Activated CD4-positive, alpha-beta memory T cell treated with anti-CD3 and anti-CD28 coated beads, Interleukin-2, amount 10 ng/mL, durations not matched to agents 7 days and 5 days (primary cell): ENCODE measurements at places on chromosomes 6 and 20.

DNA sequence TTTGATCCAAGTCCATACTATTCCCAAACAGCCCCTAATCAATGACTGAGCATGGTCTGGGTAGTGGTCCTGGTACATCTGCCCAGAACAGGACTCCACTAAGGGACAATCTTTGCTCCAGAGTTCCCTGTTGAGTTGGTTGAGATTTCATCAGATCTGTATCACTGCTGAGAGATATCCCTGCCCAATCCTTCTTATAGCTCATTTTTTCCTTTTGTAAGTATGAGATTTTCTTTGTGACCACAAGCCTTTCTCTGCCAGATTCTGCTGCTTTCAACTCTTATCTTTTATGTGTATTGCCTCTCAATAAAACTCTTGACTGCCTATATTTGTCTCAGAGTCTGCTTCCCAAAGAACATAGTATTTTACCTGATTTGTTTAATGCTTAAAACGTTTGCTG, 46.2 kb upstream of the LAMA2 start:
- no peak for DNase-seq

DNA sequence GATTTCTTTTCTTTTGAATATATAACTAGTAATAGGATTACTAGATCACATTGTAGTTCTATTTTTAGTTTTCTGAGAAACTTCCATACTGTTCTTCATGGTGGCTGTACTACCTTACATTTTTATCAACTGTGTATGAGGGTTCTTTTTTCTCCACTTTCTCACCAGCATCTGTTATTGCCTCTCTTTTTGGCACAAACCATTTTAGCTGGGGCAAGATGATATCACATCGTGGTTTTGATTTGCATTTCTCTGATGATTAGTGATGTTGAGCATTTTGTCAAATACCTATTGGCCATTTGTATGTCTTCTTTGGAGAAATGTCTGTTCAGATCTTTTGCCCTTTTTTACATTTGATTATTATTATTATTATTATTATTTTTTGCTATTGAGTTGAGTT, 86.1 kb upstream of the TCF21 start:
- DNase-seq: no peak

DNA sequence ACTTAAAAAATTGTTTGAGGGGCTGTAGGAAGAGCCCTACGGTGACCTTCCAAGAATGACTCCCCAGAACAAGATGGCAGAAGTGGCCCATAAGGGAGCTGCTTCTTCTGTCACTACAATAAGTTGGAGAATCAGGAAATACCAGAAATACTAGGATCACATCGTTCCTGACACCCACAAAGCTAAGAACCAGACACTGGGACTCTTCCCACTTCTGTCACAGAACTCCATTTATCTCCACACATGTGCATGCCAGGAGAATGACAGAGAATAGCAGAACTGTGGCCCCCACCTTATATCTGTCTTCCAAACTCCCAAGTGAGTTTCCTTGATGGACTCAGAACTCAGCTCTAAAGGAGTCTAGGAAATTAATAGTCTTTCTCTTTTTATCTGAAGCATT, 54.6 kb upstream of the UBR2 start:
- no peak for DNase-seq

DNA sequence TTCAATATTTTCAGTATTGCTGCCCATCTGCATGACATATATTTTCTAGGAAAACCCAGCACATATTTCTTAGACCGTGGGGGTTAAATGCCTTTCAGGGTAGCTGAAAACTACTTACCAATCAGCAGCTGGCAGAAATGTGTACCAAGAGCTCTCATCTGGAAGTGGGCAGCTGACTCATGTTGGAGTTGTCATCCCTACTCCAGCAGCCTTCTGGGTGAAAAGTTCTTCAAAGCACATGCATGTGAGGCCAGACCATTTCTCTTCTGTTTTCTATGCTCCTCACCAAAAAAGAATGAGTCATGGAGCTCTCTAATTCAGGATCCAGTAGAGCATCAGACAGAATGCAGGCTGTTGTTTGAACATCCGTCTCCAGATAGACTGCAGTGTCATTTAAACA, 135.5 kb downstream of the PAX1 start:
- DNase-seq: no peak

GRCh38 chr20:23282546-23282945, 68.0 kb upstream of the NXT1 start:
- no peak for DNase-seq

DNA sequence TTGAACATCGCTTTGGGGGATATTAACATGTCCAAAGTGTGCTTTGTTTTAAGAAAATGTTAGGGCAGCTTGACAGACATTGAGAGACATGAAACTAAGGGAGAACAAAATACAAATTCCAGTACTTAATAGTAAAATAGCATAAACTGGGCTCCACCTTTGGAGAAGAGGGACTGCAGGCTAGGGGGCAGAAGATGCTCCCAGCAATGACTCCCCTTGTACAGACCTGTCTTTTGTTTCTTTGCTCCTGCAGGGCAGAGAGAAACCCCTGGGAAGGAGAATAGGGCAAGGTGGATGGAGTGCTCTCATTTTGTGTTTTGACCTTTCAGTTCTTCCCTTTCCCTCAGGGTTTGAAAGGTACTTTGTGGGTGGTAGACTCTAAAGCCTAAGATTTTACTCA, 115.6 kb upstream of the PLCB4 start:
- DNase-seq: no peak

DNA sequence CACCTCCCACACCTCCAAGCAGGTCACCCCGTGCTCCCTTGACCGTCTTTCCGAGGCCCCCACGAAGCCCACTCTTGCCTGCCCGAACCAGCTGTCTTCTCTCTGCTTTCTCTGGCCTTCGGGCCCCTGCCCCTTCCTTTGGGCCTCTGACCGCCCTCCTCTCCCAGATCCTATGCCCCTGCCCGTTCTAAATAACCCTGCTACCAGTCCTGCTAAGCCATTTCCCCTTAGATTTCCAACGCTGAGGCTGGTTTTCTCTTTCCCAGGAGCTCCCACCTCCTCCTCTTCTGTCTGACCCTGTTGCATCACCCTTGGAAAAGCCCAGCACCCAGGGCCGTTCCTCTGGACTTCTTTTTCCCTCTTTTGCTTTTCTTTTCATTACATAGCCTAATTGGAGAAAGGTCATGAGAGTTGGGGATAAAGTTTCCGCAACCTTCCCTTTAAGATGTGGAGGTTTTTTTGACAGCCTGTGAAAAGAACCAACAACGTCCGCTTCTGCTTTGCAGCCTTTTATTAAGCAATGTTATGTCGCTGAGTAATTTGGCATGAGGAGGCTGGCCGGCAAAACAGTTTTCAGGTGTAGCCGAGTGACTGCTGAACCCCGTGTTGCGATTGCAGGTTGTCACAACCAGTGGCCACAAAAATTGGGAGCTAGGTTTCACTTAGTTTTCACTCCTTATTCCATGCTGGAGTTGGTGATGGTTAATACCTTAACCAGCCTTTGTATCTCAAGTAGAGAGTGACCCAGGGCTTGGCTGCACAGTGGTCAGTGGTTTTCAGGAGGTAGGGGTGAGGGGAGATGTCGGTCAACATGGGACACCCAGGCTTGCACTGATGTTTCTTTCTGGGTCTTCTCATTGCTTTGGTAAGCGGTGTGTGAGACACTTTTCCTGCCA, 970 bp downstream of the BLTP3A start:
- peak; percentile 25 for DNase-seq

GRCh38 chr6:145967549-145967948, 3.4 kb upstream of the SHPRH start:
- no peak for DNase-seq

DNA sequence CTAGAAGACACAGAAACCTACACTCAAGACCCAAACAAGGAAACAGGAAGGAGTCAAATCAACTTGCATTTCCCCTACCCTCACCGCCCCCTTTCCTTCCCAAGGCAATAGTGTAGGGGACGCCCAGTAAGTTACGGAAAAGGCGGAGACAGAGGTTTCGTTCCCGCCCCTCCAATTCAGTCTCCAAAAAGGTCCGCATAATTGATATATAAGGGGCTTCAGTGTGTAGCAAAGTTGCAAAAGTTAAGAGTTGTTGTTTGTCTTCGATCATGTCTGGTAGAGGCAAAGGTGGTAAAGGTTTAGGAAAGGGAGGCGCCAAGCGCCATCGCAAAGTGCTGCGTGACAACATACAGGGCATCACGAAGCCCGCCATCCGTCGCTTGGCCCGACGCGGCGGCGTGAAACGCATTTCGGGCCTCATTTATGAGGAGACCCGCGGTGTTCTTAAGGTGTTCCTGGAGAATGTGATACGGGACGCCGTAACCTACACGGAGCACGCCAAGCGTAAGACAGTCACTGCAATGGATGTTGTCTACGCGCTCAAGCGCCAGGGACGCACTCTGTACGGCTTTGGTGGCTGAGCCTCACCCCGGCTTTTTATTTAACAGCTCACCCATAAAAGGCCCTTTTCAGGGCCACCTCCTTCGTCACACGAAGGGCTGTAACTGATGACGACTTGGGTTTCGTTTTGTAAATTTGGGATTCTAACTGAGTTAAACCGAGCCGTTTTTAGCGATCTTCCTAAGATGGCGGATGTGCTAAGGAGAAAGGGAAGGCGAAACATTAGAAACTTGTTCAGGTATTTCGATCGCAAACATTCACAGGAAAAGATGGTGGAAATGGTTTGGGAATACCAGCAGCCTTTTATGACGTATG, 124.6 kb upstream of the BTN3A2 start:
- DNase-seq: peak; percentile 87

GRCh38 chr6:219641-220198, 72.6 kb upstream of the DUSP22 start:
- no peak for DNase-seq
